Stimulated activated CD8-positive, alpha-beta memory T cell treated with anti-CD3 and anti-CD28 coated beads, Interleukin-4, amount 100 ng/mL, for 4 hours (primary cell): ENCODE measurements at places on chromosomes 1 and 21.
A peak's percentile ranks its signal among the peaks of the same experiment; 100 is the strongest.

DNA sequence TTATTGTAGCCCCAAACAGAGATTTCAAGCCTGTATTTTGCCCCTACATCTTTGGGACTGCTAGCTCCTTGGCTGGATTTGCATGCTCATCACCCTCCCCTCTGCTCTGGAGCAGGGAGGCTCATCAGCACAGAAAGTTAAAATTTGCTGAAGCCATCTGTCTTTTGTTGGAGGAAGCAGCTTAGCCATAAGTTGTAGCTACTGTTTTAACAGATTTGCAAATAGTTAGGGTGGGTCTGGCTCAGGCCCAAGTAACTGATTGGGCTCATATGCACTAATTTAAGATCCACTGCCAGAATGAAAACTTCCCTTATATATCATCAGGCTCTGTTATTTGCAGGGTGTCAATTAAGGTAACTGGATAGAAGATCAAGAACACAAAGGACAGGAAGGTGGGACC, 307.0 kb downstream of the ZP4 start:
- DNase-seq: no peak

DNA sequence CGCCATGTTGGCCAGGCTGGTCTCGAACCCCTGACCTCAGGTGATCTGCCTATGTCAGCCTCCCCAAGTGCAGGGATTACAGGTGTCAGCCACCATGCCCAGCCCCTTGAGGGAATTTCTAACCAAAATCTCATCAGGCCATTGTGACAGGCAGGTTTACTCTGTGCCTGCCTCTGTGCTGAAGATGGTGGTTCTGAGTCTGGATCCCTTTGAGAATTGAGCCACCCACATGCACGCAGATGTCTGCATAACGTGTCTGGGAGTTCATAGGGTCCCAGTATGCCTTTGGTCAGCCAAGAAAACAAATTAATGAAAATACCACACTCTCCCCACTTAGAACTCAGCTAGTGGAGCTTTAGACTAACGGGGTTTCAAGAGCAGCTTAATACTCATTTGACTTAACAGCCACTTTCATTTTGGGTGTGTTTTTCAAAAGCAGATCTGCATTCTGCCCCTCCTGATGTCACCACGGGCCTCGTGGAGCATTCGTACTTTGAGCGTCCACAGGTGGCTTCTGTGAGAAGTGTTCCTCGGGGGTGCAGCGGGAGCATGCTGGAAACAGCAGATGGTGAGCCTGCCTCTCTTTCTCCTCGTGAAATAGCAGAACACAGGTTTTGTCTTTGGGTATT, 45.3 kb downstream of the DIP2A start:
- DNase-seq: no peak

- DNase-seq: no peak
Observed at GRCh38 chr1:236904892-236905741, 99.1 kb downstream of the MT1HL1 start.

DNA sequence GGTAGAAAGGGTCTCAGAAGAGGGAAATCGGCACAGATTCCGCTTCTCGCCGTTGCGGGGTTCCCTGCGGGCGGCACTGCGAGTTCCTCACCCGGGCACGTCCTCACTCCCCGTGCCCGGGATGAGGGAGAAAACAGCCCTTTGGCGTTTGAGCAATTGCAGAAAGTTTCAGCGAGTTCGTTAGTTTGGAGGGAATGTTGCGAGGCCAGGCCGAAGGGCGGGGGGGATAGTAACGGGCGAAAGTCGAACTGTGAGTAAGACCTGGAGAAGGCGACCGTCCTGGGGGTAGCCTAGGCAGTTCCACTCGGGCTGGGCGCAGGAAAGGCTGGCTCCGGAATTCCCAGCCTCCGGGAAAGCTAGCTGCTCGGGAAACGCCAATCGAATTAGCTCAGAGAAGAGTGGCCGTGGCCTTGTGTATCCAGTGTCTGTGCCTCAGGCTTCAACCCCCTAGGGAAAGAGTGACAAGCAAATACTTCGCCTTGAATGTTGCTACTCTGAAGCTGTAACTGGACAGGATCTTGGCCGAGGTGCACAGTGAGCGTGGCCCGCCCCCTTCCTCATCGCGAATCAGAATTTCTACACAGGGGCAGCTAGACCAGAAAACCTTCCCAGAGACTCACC, 787 bp downstream of the PTGFR start:
- DNase-seq: no peak

DNA sequence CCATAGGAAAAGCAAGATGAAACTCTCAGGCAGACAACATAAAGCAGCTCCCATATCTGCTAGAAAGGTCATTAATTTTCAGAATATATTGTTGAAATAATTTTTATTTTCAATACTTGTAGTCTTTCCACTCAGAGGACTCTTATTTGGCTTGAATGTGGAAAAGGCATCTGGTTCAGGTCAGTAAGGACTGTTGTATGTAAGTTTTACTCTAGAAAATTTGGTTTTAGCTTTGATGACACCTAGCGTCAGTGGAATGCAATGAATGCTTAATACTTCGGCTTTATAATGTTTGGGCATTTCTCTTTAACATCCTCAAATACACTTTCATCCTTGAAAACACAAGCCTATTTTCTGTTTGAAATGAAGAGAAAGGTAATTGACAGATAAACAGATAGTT, 63.3 kb downstream of the LRRC40 start:
- DNase-seq: no peak

- DNase-seq: no peak
Observed at GRCh38 chr1:161866241-161866640, 100.1 kb downstream of the ATF6 start.

GRCh38 chr1:41804176-41804575, 114.5 kb downstream of the HIVEP3 start:
- peak; percentile 7 for DNase-seq

DNA sequence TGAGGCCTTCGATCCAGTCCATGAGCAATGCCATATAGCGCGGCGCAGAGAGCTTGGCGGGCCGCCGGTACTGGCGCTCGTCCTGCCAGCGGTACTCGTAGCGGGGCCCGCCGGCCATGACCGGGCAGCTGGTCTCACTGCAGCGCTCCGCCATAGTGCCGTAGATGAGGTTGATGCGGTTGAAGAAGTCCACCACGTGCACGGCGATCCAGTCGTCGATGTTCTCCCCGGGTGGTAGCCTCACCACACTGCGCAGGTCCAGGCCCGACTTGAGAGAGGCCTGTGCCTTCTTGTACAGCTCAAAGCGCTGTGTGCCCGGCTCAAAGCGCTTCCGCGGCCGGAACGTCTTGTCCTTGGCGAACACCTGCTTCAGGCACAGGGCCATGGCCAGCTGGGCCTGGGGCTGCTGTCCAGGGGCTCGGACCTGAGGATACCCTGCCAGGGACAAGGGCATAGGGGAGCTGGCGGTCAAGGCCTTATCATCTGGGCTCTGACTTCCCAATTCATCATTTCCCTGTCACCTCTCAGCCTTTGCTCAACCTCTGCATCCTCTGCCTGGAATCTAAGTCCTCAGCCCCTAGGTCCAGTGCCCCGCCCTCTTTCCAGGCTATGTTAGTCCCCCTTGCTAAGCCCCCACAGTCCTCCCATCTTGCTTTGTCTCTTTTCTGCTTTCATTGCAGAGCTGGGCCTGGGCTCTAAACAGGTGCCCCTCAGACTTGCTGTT, 3.5 kb downstream of the MOB3C start:
- no peak for DNase-seq

DNA sequence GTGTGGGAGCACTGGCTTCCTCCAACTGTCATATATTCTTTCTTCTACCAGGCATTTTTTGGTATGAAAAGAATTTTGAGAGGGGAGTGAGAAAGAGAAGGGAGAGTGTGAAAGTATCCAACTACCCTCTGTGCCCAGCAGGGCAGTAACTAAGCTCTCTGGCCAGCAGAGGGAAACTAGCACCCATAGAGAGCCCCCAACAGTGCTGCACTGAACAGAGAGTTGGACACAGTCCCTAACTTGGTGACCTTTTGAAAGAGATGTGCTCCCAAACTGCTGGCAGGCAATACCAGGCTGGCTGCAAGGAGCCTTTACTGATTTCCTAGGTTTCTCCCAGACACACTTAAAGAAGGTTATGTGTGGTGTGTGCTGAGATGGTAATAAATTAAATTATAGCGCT, 118.8 kb upstream of the PBX1 start:
- DNase-seq: no peak

- DNase-seq: no peak
Observed at GRCh38 chr1:27831568-27832410, 1.2 kb downstream of the PPP1R8 start.

DNA sequence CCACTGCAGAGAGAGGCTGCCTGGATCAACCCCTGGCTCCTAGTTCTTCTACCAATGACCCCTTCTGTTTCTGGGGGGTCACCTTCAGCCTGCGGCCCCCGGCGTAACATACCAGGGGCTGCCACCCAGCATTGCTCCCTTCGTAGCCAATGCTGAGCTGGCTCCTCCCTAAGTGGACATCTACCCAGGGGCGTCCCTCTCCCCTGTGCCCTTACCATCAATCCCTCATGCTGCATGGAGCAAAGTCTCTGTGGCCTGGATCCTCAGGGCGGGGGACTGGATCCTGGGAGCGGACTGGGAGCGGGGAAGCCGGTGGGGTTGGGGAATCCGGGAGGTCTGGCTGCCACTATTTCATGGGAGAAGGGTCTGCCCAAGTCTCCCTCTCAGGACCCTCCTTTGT, 28.6 kb downstream of the TRIM67 start:
- no peak for DNase-seq

DNA sequence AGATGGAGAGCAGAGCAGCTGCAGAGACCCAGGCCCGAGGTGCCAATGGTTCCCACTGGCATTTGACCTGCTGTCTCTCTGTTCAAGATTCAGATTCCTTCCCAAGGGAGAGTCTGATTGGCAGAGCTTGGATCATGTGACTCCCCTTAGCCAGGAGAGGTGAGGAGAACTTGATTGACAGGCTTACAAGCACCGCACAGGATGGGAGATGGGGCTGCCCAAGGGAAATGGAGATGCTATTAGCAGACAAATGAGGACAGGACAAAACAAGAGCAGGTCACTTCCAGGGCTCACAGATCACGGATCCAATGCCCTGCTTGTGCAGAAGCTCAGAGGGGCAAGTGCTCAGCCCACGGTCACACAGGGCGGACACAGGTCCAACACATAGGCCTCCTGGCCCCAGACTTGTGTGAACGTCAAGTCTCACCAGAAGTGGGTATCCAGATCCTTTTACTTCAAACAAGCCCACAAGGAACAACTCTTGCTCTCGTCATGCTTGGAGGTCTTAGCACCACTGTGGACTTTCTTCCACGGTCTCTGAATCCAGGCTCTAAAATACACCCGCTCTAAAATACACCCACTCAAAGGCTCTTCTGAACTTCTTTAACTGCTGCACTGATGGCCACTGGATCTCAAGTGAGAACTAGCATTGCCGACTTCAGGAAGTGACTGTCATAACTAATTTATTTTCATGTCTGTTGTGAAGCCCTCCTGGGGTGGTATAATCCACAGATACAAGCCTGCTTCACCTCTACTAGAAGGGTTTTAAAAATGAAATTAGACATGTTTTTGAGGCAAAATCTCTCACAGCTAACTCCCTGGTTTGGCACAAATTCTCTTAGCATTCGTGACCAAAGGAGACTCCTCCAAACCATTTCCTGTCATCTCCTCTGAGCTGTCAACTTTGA, 274.9 kb downstream of the RRAGC start:
- DNase-seq: no peak

DNA sequence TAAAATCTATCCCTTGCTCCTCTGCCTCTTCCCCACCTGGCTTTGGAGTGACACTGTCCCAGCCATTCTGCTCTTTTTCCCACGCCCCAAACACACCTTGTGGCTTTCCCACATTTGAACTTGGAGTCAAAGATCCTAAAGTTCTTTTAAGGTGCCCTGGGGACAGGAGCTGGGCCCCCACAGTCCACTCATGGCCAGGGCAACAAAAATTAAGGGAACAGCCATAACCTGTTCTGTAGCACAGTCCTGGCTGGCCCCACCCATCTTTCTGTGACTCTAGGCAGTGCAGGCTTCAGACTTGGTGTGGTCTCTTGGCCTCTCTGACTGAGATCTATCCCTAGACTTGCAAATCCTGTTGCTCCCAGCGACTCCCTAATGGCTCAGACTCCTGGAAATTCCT, 143.0 kb upstream of the MAGI3 start:
- DNase-seq: no peak

DNA sequence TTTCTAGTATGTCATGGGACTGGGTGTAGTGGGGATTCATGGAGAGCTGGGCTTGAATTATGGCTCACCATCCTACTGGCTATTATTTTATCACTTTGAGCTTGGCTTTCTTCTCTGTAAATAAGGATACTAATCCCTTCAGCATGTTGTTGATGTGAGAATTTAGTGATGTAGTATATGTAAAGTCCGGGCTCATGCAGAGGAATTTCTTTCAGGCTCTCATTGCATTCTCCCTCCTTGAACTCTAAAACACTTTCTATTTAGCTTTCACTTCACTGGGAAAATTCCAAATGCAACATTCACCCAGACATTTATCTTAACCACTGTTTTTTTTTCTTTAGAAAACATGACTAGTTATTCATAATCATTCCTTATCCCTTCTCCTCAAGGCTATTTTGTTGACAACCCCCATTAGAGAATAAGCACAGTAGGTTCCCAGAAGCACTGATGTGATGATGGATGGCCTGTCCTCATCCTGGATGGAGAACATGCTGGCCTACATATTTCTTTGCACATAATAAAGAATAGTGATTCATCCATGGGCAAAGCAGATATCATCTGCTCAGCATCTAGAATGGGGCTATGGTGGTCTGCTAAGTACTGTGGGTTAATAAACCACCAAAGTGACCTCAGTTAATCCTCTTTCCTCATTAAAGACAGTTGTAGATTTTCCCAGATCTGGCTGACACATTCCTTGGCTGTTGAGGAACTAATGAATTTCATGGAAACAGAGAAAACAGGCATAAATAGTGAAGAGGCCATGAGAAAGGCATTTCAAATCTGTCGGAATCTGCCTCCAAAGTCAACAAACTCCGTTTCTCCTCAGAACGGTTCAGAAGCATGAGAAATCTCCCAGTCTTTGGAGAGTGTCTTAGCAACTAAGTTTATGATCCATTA, 68.0 kb upstream of the CYP2J2 start:
- no peak for DNase-seq

DNA sequence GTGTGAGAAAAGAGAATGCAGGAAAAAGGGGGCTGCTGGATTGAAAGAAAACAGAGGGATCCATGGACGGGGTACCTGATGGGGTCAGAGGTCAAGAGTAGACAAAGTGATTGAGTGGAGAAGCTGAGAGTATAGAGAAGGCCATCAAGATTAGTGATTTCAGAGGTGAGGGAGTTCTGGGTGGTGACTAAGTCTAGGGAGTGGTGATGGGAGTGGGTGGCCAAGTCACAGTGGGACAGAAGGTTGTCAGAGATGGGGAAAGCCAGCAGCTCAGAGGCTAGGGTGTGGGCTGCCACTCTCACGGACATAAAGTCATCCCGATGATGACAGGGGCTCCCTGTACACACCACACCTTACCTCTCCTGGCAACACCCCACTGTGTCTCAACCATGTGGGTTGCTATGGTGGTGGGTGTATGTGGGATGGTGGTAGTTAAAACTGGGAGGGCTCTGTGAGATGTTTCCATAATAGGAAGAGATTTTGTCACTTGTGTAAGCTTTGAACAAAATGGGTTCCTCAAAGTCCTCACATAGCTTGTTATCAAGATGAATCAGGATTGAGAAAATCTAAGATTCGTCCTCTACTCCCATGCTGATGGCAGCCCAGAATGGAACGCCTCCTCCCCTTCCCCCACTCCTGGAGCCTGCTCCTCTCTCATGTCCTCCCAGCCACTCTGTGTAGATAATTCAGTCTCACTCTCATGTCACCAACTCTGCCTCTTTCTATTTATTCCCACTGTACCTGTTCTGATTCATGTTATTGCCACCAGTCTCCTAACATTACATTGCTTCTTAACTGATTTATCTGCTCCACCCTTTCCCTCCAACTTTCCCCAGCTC, 20.3 kb upstream of the CSF1 start:
- DNase-seq: peak; percentile 27

GRCh38 chr1:209643285-209644020, 8.8 kb downstream of the LAMB3 start:
- DNase-seq: no peak
